ENCODE measurements at places on chromosomes 12 and 14.

- no peak for DNase-seq
Observed at GRCh38 chr14:51334566-51334965, 94.5 kb downstream of the TMX1 start.

DNA sequence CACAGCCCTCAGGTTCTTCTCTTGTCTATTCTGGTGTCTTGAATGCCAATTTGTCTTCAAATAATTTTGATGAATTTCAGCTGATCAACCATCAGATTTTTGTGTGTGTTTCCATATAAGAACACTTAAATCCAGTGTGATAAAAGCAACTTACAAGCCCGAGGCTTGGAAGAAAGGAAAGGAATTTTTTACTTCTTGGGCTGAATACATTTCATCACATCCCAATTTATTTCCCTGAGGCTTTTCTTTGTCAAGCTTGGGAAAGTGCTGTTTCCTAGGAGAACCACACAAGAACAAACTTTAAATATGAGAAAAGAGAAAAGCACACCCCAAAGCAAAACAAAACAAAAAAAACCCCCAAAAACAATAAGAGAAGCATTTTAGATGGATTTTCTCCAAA is 26.6 kb downstream of the GPRC5D start:
- peak; percentile 26 for DNase-seq

- DNase-seq: peak; percentile 23
Observed at GRCh38 chr14:90968025-90968424, 92.4 kb downstream of the RPS6KA5 start.

DNA sequence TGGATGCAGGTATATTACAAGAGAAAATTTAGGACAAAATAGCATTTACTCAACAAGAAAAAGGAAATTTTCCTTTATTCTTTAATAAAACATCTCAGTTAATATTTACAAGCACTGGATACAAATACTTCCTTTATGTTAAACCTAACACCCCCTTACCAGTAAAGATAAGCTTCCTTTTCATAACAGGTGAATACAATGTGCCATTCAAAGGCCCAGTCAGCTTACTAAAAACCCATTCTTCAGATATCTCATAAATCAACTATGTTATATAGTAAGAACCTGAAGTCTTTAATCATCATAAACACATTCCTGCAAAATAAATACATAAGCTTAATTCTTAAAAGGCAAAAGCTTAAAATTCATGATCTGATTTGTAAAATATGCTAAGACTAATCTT is 52.6 kb downstream of the LRP6 start:
- no peak for DNase-seq

DNA sequence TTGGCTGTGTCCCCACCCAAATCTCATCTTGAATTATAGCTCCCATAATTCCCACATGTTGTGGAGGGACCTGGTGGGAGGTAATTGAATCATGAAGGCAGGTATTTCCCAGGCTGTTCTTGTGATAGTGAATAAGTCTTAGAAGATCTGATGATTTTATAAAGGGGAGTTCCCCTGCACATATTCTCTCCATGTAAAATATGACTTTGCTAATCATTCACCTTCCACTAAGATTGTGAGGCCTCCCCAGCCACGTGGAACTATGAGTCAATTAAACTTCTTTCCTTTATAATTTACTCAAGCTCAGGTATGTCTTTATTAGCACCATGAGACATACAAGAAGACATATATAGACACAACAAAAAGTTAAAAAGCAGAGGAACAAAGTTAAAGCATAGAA is 120.0 kb downstream of the CPNE8 start:
- no peak for DNase-seq

- no peak for DNase-seq
Observed at GRCh38 chr14:103501921-103502669, 20.5 kb downstream of the CKB start.

DNA sequence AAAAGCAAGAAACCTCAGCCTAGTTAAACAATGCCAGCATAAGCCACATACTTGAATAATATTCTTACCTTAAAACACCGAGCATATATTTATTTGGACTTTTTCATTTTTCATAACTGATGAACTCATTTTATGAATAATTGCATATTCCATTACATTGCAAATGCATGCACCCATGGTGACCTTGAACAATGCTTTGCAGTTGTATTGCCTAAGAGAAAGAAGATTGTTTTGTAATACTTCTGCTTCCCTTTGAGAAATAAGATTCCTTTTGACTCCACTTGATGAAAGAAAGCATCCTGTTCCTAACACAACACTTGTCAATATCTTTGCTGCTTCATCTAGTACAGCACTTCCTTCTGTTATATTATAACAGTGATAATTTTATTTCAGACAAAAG is 1182.2 kb downstream of the FLRT2 start:
- DNase-seq: peak; percentile 7

DNA sequence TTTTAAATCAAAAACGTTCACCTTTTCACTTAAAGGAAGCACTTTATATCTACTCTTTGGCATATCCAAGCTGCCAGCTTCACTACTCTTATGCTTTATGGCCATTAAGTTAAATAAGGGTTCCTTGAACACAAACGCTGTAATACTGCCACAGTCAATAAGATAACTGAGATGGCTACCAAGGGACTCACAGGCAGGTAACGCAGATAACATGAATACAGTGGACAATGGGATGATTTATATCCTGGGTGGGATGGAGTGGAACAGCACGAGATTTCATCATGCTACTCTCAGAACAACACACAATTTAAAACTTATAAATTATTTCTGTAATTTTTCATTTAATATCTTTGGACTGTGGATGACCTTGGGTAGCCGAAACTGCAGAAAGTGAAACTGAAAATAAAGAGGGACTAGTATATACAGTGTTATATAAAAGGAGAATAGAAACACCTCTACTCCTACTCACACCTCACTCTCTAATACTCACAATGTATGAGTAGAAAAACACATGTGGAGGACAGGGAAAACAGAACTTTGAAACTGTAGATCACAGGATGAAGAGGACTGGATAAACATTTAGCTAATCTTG is 367.3 kb downstream of the C12orf50 start:
- no peak for DNase-seq

- DNase-seq: no peak
Observed at GRCh38 chr14:105458010-105458409, 16.6 kb upstream of the CRIP2 start.

DNA sequence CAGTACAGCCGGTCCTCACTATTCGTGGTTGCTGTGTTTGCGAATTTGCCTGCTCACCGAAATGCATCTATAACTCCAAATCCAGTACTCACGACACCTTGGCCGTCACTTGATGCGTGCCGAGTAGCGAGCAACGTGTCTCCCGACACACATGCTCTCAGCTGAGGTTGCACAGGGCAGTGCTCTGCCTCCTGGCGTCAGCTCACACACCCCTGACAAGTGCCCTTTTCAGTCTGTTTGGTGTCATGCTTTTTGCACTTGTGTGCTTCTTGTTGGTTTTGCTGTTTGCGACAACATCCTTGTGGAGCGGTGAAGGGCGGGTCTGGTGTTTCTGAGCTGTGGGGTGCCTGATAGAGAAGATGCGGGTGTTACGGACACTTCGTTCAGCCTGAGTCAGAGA is 110.4 kb upstream of the RFLNA start:
- no peak for DNase-seq

DNA sequence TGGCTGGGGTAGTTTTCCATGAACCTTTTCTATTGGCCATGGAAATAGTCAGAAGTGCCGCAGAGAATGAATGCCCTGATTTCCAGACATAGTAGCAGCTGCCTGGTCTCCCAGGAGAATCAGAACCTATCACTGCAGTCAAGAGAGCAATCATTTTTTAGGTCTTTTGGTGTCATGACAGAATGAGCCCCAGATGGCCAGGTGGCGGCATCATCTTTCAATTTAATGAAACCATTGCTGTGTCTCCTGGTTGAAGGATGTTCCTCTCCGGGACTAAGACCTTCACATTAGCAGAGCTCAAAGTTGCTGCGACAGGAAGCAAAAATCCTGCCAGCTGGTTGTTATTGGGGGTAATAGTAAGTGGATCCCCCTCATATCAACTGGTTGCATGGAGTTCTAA is 18.8 kb downstream of the TNFAIP2 start:
- DNase-seq: no peak

DNA sequence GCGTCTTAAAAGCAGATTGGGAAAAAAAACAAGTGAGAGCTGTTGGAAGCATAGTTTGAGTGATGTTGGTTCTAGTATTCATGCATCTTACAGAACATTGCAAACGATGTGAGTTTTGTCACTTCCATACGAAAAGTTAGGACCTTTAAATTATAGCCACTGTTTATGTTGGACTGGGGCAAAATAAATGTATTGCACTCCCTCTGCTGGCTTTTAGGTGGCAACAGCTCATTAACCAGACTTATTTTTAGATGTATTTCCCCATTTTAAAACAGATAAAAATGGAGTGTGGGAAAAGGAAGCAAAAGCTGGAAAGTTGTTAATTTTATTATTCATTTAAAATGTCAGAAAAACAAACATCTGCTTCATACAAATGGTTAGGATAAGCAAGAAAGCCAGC is 111.9 kb downstream of the LGR5 start:
- peak; percentile 32 for DNase-seq

DNA sequence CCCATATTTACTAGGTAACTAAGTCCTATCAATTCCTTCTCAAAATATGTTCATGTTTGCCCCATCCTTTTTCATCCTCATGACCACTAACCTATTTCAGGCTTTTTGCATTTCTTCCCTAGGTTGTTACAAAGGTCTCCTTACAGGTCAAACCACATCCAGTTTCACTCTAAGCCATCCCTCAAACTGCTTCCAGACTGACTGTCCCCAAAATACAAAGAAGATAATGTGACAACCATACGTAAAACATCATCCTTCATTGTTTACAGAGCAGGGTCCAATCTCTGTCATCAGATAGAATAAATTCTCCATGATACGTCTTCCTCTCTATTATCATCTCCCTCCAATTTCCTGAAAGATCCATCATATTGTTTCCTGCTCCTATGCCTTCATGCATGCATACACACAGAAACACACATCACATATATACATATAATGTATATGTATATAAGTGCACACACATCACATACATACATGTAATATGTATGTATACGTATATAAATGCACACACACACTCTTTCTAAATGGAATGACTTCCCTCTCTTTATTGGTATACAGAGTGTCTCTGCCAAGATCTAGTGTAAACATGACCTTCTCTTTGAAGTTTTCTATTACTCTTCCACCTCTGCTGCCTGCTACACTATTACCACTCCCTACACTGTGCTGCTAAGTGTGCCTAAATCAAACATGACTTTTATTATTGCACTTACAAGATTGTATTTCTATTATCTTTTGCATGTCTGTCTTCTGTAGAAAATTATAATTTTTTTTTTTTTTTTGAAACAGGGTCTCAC is 30.7 kb upstream of the EPS8 start:
- DNase-seq: no peak

- no peak for DNase-seq
Observed at GRCh38 chr12:5904969-5905368, 40.1 kb downstream of the ANO2 start.

GRCh38 chr12:54593135-54593534 is 4.7 kb upstream of the PPP1R1A start:
- DNase-seq: no peak

GRCh38 chr12:12230275-12230674 is 36.6 kb downstream of the LRP6 start:
- no peak for DNase-seq

- no peak for DNase-seq
Observed at GRCh38 chr14:52545584-52546317, 6.6 kb downstream of the TXNDC16 start.

DNA sequence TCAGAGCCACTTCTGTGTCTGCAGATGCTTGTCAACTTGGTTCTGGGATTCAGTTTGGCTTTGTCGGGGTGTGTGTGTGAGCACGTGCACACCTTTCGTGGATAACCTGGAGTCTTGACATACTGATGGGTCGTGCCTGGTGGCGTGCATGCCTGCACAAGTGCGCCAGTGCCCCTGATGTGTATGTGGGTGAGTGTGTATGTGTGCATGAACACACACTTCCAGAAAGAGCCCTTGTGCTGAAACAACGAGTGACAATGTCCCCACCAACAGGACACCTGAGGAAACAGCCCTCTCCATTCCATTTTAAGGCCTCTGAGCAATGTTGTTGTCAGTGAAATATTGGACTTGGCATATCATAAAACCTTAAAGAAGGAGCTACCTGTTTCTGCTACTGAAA is 53.9 kb downstream of the SMUG1 start:
- DNase-seq: no peak

GRCh38 chr12:79433465-79434072 is 257.2 kb downstream of the PAWR start:
- no peak for DNase-seq

- DNase-seq: no peak
Observed at GRCh38 chr14:105935384-105935783, 409.0 kb downstream of the TMEM121 start.

GRCh38 chr12:49366096-49366651 is 1.1 kb upstream of the SPATS2 start:
- DNase-seq: no peak

- peak; percentile 85 for DNase-seq
Observed at GRCh38 chr14:42541535-42542001, 934.9 kb downstream of the LRFN5 start.

DNA sequence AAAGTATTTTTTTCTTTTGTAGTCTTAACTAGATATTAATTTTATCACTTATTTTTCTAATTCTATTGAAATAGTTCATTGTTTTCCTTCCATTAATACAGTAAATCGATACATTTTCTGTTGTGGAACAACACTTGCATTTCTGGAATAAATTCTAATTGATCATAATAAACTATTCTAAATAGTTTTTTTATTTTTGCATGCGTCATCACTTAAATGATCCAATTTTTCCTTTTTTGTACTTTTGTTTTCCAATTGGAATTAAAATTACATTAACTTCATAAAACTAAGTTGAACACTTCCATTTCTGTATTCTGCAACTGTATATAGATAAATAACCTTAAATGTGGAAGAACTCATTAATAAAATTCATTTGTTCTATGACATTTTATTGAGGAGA is 202.5 kb downstream of the KCNC2 start:
- DNase-seq: no peak

DNA sequence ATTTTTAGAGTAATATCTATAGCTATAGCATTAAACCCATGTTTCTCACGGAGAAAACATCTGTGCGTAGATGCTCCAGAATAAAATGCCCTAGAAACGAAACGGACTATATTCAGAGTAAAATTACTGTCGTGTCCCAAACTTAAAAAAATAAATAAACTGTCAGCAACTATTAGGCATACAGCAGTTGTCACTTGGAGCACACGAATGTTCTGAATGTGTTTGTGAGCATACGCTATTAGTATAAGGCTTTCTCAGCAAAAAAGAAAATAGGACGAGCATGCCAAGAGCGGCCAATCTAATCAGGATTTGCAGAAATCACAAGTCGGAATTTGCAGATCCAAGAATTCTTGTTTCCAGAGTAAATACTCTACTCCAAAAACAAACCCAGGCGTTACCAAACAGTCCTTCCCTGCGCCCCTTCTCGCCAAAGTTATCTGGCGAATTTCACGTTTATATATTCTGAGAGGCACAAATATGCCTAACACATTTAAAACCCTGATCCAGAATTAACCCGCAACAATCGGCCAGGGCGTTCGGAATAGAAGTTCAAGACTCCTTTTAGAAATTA is 836 bp downstream of the PTPN21 start:
- DNase-seq: no peak

- DNase-seq: no peak
Observed at GRCh38 chr12:108947097-108947496, 67.2 kb downstream of the DAO start.

Measured in fibroblast of skin of right biceps (primary cell).